ENCODE measurements at places on chromosomes 7 and 10.

GRCh38 chr7:122675011-122675410 is 23.9 kb downstream of the RNF133 start:
- DNase-seq: no peak

- no peak for DNase-seq
These were observed 162.8 kb upstream of the CSTF2T start for GRCh38 chr10:51862149-51862548.

DNA sequence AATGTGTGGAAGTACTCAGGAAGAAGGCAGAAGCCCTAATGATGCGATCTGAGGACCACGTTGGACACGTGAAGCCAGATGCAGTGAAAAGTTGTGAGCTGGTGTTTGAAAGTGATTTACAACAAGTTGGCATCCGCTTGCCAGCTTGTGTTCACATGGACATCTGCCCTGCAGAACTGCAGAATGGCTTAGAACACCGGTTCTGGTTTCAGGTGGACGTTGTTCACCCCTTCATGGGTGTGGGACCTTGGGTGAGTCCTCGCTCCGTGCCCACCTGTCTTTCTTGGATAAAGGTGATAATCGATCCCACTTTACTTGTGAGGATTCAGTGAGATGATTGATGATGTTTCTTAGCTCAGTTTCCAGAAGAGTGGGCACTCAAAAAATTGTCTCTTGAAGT is 53.8 kb downstream of the CAMK1D start:
- DNase-seq: no peak

GRCh38 chr7:98903246-98903645 is 24.9 kb downstream of the TRRAP start:
- DNase-seq: no peak

DNA sequence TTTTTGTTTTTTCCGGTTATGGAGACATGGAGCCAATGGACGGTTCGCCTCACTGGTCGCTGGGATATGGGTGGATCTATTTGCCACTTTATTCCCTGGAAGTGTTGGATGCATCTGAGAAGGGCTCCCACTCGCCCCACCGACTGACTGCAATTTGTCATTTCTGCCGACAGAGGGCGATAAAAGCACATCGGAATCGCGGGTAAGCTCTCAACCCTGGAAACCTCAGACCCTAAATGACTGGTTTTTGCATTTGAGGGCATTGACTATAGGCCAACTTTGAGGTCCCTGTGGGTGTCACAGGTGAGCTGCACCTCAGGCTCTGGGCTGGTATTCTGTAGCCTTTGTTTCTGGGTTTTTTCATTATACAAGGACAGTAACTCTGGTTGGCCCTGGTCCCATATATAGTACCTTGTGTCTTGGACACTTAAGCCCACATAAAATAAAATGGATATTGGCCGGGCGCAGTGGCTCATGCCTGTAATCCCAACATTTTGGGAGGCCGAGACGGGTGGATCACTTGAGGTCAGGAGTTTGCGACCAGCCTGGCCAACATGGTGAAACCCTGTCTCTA is 11.9 kb upstream of the OPALIN start:
- DNase-seq: peak; percentile 73

- no peak for DNase-seq
These were observed 12.4 kb upstream of the CAMK2G start for GRCh38 chr10:73886661-73887293.
